Activated naive CD4-positive, alpha-beta T cell (primary cell): ENCODE measurements at places on chromosomes 12 and 14.

DNA sequence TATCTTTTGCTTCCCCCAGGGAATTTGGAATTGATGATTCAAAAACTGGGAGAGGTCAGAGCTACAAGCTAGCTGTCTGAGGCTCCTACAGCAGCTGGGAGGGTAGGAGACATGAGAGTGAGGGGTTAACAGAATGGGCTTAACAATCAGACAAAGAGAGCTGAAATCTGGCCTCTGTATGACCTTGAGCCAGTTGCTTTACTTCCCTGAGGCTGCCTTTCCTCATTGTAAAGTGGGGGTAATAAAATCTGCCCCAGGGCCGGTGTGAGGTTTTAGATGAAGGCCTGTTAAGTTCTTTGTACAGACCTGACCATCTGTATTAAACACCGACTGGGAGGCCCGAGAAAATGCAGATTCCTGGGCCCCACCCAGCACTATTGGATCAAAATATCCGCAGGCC lies 164.3 kb upstream of the NOS1 start:
- DNase-seq, result no peak

GRCh38 chr12:113727651-113728061 lies 238.5 kb downstream of the RBM19 start:
- no peak for DNase-seq

DNA sequence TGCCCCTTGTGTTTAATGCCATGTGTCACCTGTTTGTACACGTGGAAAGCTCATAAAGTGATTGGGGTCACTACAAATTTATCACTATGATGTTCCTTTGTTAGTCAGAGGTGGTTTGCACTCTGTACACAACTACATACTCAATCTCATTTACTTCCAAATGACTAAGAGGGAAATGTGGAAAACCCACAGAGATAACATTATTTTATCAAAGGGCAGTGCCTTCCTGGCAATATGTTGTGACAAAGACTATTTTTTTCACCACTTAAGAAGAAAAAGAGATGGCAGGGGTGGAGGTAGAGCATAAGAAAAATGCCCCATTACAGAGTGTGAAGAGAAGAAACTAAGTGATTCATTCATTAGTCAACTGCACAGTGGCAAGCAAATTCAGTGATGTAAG lies 1064.1 kb upstream of the FLRT2 start:
- DNase-seq, result no peak

DNA sequence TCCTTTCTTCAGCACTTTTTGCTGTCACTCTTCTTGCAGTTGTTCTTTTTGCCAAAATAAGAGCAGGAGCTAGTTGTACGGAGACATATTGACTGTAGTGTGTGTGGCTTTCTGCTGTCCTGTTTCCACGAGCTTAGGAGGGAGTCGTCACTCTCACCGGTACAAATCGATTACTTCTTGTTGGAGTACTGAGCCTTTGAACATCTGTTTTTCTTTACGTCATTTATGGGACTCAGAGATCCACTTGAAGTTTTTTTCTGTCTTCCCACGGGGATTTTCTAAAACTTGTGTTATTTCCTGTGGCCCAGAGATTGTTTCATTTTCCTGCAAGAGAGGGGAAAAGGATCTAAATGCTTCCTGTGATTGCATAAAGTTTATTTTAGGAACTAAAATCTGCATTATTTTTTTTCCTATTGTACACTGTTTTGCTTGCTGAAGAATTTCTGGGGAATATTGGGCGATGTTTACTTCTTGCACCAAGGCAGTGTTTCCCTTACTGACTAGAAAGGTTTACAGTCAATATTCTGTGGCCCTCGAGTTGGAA lies 199.8 kb upstream of the ARHGAP5 start:
- no peak for DNase-seq

- no peak for DNase-seq
These were observed 231.1 kb downstream of the CACNA1C start for GRCh38 chr12:2283916-2284315.

DNA sequence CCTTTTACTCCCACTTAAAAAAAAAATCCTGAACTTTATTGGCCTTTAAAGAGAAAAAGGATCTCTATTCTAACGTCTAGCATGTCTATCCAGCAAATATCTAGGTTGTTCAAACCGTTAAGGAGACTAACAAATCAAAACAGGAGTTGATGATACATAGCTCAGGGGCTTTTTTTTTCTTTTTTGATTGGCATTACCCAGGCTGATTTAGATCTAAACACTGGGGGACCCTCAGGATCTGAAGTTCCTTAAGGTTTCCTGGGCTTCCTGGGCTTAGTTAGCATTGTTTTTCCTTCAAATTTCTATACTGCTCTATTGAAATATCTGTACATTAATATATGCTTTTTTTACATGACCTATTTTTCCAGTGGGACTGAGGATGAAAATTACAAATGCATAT lies 42.3 kb downstream of the EFCAB11 start:
- no peak for DNase-seq

DNA sequence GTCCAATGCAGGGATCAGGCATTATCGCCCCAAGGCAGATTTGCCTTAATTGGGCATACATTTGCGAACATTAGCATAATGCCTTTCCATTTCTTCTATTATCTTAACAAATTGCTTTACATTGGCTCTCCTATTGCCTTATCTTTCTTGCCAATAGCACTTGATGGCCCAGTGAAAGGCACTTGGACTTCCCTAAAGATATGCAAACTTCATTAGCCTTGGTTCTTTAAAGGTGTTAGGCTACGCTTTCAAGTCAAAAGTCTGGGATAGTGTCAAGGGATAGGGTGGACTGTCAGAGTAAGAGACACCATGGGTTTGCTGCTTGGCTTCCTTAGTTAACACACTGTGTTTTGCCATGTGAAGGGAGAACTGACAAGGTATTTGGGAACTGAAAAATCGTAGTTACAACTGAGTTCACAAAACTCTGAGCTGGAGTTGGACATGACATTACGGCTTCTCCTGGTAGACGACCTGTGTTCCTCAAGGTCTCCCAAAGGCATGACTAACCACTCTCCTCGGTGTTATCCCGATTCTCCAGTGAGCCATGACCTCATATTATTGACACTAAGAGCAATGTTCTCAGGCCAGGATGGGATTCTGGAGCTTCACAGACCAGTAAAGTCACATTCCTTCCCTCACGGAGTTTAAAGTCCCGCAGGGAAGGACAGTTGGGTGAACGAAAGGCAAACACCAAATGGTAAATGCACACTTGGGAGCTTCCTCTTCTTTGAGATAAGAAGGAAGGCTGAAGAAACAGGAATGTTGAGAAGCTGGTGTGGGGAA lies 65.2 kb downstream of the TBC1D30 start:
- DNase-seq, result no peak

DNA sequence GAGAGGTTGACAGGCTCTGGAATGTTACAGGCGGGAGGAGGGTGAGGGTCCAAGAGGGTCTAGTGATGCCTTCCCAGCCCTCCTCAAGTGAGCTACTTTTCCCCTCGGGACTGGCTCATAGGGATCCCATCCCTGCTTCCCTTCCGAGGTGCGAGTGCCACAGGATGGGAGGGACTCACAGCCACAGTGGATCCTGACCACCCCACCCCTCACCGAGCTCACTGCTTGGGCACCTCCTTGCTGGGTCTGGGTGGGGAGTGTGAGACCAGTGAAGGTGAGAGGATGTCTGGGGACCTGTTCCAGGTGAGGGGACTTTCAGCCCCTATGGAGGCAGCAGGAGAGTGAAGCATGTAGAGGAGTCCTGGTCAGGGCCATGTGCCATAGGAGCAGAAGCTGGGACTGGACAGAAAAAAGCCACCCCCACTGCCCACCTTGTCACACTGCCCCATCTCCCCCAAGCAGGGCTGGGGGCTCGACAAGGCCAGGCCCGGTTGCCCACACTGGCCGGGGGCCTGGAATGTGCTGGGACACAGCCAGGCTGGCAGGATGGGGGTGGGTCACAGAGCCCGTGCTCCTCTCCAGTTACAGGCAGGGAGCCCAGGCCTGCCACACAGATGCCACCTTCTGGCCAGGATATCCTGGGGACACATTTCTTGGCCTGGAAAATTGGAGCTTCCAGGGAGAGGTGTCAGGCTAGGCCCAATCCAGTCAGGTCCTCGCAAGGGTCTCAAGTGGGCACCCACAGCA lies 1.7 kb upstream of the TNS2 start:
- no peak for DNase-seq

GRCh38 chr12:52023976-52024688 lies 17.4 kb downstream of the TAMALIN start:
- DNase-seq, result no peak

GRCh38 chr14:100100032-100100703 lies 34.9 kb downstream of the EVL start:
- no peak for DNase-seq

DNA sequence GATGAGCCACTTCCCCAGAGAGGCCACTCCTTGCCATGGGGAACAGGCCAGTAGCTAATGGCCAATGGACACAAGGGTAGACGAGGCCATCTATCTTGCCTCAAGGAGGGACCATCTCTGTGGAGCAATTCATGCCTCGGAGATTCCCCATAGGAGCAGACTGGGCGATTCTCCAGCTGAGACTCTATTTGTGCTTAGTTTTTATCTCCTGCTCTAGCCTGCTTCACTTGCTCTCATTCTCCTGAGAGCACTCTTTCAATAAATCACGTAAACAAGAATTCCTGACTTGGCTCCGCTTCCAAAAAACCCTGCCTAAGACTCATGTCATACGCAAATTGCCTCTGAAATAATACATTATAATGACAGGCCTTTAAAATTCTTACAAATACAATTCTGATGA lies 396.4 kb upstream of the USP15 start:
- DNase-seq, result no peak

DNA sequence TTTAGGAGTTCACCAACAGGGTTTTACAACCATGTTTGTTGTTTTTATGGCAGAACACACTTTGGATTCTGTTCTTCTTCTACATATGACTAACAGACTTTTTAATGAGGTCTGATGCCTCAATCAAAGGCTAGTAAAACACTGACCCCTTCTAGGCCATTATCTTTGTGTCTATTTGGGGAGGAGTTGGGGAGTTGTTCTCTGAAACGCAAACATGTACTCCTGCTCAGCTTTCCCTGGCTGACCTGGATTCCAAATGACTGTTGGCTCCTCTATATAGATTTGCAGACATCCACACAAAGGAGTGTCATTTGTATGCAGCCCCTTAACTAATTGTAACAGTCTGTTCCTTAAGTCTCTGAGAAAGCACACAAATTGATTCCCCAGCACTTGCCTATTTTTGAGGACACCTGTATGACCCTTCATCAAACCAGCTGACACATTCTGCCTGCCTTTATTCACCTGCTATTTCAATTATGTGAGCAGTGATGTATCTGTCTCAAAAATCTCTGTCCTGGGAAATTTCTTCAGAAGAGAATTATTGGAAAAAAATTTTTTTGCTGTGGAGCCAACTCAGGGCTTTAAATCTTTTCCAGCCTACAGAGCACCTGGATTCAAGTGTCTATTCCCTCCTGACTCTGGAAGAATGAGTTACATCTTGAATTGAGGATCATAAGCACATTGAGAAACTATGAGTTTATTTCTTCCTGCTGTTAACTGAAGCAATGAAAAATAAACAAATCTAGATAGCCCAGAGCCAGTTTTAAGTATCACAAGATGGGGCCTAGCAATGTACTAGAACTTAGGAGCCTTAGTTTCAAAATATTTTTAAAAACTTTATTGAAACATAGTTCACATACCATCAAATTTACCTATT lies 417.2 kb downstream of the RAD51B start:
- no peak for DNase-seq

DNA sequence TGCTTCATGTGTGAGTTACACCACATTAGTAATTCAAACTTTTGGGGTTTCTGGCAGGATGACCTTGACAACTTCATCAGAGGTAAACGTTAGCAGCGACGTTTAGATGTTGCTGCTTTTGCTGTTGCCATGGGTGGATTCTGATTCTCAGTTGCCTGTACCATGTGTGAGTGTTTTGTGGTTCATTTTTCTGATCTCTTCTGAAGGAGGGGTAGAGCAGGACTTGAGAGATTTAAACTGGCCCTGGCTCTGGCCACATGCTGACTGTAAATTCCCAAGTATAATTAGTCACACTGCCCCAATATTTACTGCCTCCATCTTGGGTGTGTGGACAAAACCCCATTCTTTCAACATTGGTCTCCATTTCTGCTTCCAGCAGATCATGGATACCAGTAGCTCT lies 110.4 kb downstream of the ETV6 start:
- DNase-seq, result no peak

GRCh38 chr12:27453421-27453820 lies 6.9 kb downstream of the SMCO2 start:
- DNase-seq, result no peak

GRCh38 chr14:81927070-81927469 lies 393.4 kb upstream of the SEL1L start:
- no peak for DNase-seq

DNA sequence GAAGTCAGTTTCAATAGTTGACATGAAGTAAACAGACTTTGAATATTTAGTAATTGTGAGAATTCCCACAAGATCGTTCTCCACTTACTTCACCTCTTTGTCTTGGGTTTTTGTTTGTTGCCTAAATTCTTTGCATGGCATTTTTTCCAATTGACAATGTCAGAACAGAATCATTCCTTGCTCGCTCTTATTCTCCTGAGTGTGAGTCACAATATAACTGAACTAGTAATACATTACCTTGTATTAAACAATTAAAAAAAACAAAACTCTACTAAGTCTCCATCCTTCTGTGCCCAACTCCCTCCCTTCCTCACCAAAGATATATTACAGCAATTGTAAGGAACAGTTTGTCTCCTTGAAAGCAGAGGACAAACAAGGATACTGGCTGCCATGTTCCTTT lies 638.8 kb upstream of the NOVA1 start:
- no peak for DNase-seq

- no peak for DNase-seq
These were observed 14.7 kb downstream of the GSTZ1 start for GRCh38 chr14:77335576-77335975.

- DNase-seq, result no peak
These were observed 280.2 kb downstream of the CACNA1C start for GRCh38 chr12:2332947-2333346.

DNA sequence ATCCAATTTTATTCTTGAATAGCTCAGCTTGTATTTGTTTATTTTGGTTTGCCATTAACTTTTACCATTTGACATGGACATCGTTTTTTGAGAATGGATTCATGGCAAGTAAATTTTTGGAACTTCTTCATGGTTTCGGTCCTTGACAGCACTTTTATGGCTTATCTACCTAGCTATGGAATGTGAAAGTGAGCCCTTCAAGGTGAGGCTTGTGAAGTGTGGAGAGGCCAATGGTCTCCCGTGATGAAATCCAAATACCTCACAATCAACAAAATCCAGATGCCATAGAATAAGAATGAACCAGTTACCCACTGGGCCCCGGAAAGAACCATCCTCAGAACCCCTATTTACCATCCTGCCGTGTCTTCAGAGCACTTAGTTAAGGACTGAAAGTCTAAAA lies 978.8 kb downstream of the FSCB start:
- DNase-seq, result no peak
